ENCODE measurements at places on chromosomes 4 and X. TPM values are rescaled to one million over a fixed set of nuclear protein-coding genes. Genes with fewer than 3 reads are reported as not detected.
A peak's percentile ranks its signal among the peaks of the same experiment; 100 is the strongest.

- H3K4me3 ChIP-seq = no peak overlapping the region
- no peak overlapping the region for H3K27ac ChIP-seq
- no peaks in the 10 kb centered on the region for H3K36me3 ChIP-seq
- DNase-seq = no peak
Observed at GRCh38 chr4:38360201-38360600, 303.8 kb upstream of the KLF3 start.

TXK gene
- total RNA-seq = 1.6 TPM

DNA sequence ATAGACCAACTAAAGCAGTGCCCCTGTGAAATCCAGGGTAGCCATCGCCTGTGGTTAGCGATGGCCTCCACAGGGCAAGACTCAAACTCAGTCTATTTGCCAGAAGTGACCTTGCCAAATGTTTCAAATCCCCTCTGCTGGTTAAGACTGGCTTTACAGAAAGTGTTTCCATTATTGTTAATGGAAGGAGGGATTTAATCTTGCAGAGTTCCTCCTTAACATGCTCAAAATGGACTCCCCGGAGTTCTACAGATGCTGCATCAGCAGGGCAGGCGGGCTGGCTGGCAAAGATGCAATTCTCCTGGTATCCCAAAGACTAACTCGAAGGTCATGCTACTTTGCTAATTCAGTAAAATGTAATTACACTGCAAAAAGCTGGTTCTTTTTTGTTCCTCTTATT is 313.0 kb upstream of the SLC7A11 start:
- no peaks in the 10 kb centered on the region for H3K4me1 ChIP-seq
- no peaks in the 10 kb centered on the region for H3K36me3 ChIP-seq
- no peak overlapping the region for H3K27ac ChIP-seq
- no peak for DNase-seq

- H3K4me3 ChIP-seq = no peak overlapping the region
- no peak overlapping the region for H3K27ac ChIP-seq
- H3K27me3 ChIP-seq = peaks cover 26% of the 10 kb centered on the region
- no peaks in the 10 kb centered on the region for H3K4me1 ChIP-seq
- DNase-seq = no peak
Observed at GRCh38 chrX:114905251-114905650, 112.2 kb downstream of the IL13RA2 start.

DNA sequence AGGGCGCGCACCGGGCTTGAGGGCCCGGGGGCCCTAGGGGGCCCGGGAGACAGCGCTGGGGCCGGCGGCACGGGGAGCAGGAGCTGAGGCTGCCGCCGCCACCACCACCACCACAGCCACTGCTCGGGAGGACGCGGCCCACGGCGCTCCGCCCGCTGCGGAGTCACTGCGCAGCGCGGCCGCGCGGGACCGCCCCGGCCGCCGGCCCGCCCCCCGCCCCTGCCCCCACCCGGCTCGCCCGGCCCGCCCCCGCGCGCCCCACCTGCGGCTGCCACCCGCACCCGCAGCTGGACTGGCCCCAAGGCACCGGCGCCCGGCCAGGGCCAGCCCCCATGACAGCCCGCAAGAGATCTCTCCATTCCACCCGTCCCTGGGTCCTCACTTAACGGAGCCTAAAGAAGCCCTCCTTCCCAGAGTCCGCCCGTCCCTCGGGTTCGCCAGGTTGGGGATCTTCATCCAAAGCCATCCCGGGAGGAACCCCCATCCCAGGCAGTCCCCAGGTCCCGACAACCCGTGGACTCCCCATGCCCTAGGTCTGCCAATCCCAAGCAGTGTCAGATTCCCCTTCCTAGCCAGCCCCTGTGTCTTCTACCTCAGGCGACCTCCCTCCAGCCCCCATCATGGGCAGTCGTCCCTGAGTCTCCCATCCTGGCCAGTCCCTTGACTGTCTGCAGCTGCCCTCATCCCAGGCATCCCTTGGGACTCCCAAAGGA is 40.0 kb upstream of the IQSEC2 start:
- H3K27ac ChIP-seq = no peak overlapping the region
- DNase-seq = no peak
- H3K4me1 ChIP-seq = no peaks in the 10 kb centered on the region
- peak overlapping the region; percentile 54 for H3K4me3 ChIP-seq

GPC4 gene
- 4.5 TPM for total RNA-seq

PPEF2 gene
- total RNA-seq = 0.15 TPM

NAP1L3 gene
- total RNA-seq = 1.8 TPM

ESX1 gene
- total RNA-seq = not detected

- H3K4me1 ChIP-seq = peaks cover 3% of the 10 kb centered on the region
- no peak overlapping the region for H3K4me3 ChIP-seq
- peak overlapping the region; percentile 74 for H3K27ac ChIP-seq
- H3K27me3 ChIP-seq = no peaks in the 10 kb centered on the region
- no peaks in the 10 kb centered on the region for H3K36me3 ChIP-seq
Observed at GRCh38 chr4:143381189-143382118, 44.8 kb downstream of the GAB1 start.

DNA sequence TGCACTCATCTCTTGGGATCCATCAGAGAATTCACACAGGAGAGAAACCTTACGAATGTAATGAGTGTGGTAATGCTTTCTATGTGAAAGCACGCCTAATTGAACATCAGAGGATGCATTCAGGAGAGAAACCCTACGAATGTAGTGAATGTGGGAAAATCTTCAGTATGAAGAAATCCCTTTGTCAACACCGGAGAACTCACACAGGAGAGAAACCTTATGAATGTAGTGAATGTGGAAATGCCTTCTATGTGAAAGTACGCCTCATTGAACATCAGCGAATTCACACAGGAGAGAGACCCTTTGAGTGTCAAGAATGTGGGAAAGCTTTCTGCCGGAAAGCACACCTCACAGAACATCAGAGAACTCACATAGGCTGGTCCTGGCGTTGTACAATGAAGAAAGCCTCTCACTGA is 42.8 kb downstream of the ZNF157 start:
- no peaks in the 10 kb centered on the region for H3K4me1 ChIP-seq
- no peak overlapping the region for H3K4me3 ChIP-seq
- no peaks in the 10 kb centered on the region for H3K27me3 ChIP-seq
- H3K27ac ChIP-seq = no peak overlapping the region
- H3K36me3 ChIP-seq = no peaks in the 10 kb centered on the region
- no peak for DNase-seq

DNA sequence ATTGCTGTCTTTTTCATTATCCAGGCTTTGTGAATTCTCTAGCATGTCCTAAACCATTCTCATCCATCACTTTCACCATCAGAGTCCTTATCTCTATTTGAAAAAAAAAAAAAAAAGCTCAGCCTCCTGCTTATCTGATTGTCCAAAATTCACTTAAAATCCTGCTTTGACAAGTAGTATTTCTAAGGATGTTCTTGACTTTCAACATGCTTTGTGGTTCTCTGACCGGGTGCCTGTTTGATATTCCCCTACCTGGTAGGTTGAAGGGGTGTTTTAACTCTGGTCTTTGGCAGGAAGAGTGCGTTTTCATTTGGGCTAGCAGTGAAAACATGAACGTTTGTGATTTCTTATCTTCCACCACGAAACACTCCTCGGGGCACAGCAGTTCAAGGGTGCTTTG is 17.3 kb upstream of the BBS12 start:
- no peak overlapping the region for H3K4me3 ChIP-seq
- DNase-seq = no peak
- no peak overlapping the region for H3K27ac ChIP-seq

GRCh38 chrX:47499293-47499692 is 16.3 kb upstream of the ZNF41 start:
- H3K27ac ChIP-seq = no peak overlapping the region
- no peaks in the 10 kb centered on the region for H3K36me3 ChIP-seq
- H3K27me3 ChIP-seq = no peaks in the 10 kb centered on the region
- no peak for DNase-seq
- no peaks in the 10 kb centered on the region for H3K4me1 ChIP-seq

- H3K36me3 ChIP-seq = no peaks in the 10 kb centered on the region
- no peaks in the 10 kb centered on the region for H3K27me3 ChIP-seq
- H3K4me1 ChIP-seq = no peaks in the 10 kb centered on the region
- no peak for DNase-seq
Observed at GRCh38 chr4:176274441-176274840, 5.4 kb upstream of the ASB5 start.

- no peak overlapping the region for H3K27ac ChIP-seq
- no peaks in the 10 kb centered on the region for H3K27me3 ChIP-seq
- no peak for DNase-seq
Observed at GRCh38 chr4:80423553-80424224, 88.2 kb downstream of the CFAP299 start.

DNA sequence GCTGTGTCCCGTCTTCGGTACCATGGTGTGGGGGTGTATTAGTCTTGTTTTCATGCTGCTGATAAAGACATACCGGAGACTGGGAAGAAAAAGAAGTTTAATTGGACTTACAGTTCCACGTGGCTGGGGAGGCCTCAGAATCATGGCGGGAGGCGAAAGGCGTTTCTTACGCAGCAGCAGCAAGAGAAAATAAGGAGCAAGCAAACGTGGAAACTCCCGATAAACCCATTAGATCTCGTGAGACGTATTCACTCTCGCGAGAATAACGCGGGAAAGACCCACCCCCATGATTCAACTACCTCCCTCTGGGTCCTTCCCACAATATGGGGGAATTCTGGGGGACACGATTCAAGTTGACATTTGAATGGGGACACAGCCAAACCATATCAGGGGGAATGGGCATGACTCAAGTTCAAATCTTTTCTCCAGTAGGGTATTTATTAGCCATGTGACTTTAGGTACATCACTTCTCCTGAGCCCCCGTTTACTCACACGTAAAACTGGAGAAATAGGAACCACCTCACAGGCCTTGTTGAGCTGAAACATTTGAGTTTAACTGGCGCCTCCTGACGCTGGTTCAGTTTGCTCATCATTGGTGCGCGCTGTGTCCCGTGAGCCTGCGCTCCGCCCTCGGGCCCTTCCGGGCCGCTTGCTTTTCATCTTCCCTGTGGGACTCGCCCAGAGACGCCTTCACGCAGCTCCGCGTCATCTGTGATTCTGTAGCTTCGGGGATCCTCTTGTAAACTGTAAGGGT is 35.5 kb upstream of the FAT1 start:
- H3K27me3 ChIP-seq = no peaks in the 10 kb centered on the region
- no peak overlapping the region for H3K4me3 ChIP-seq
- H3K4me1 ChIP-seq = no peaks in the 10 kb centered on the region

DNA sequence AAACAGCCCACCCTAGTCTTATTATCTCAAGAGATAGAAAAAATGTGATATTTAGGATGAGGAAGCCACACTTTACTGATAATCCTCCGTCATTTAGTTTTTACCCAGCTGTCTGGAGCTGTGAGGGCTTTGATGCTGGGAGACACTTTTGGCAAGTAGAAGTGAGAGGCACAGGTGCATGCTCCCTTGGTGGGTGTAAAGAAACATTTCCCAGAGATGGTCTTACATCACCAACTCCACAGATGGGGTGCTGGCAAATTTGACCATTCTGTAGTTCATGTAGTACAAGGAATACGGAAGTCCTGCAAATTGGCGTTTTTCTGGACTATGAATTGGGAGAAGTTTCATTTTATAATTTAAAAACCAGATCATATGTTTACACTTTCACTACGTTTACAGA is 28.5 kb downstream of the TRIM61 start:
- H3K4me3 ChIP-seq = no peak overlapping the region
- no peaks in the 10 kb centered on the region for H3K27me3 ChIP-seq
- no peaks in the 10 kb centered on the region for H3K4me1 ChIP-seq
- no peak for DNase-seq

FHIP1A gene
- 22.3 TPM for total RNA-seq

DNA sequence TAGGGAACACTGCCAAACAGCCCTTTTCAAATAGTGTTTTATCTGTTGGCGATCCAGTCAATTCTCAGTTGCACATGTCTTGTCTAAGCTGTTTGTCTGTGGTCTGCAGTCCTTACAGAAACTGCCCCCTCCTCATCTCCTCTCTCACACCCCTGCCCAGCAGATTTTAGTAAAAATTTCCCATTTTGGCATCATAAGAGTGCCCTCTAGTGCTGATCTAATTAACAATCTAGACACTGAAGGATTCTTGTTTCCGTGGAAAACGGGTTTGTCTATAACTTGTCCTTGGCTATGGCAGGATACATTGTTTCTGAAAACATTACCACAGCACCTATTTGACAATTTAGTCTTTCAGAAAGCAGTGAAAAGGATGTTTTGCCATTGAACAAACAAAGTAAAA is 227.2 kb upstream of the MBNL3 start:
- H3K4me1 ChIP-seq = no peaks in the 10 kb centered on the region
- DNase-seq = no peak
- H3K36me3 ChIP-seq = no peaks in the 10 kb centered on the region
- H3K4me3 ChIP-seq = no peak overlapping the region

TAF7L gene
- total RNA-seq = not detected

DNA sequence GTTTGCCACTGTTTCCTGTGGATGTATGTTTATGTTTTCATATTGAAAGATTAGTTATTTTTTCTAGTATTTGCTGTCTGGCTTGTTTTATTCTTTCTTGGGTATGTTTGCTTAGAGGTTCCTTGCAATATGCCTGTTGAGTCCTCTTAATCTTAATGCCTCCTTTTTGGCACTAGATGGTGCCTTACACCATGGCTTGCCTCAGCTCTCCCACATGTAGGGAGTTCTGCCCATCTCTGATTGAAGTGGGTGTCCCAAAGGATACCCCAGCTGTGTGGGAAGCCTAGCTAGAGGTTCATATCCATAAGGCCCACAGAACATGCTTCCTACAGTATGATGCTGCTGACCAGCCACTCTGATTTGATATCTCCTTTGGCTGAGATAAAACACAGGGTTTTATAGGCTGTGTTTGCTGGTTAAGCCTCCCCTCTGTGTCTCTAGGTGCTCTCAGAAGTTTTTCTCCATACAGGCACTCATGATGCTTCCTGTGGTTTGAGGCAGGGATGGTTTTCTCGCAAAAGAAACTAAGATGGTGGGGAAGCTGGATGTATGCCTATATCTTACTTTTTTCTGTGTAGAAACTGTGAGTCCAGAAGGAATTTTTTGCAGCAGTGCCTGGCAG is 162.4 kb downstream of the ASB9 start:
- no peak overlapping the region for H3K27ac ChIP-seq
- no peak for DNase-seq
- H3K36me3 ChIP-seq = no peaks in the 10 kb centered on the region
- H3K27me3 ChIP-seq = no peaks in the 10 kb centered on the region
- no peak overlapping the region for H3K4me3 ChIP-seq

- no peaks in the 10 kb centered on the region for H3K4me1 ChIP-seq
- no peak overlapping the region for H3K4me3 ChIP-seq
- H3K36me3 ChIP-seq = no peaks in the 10 kb centered on the region
- no peak for DNase-seq
- H3K27me3 ChIP-seq = peaks cover 26% of the 10 kb centered on the region
Observed at GRCh38 chrX:103878466-103879122, 46.5 kb upstream of the RAB9B start.

MAGEE2 gene
- total RNA-seq = not detected

CLDN2 gene
- total RNA-seq = not detected

- peak overlapping the region; percentile 96 for H3K4me3 ChIP-seq
- peaks cover 8% of the 10 kb centered on the region for H3K4me1 ChIP-seq
- peak overlapping the region; percentile 97 for H3K27ac ChIP-seq
- H3K36me3 ChIP-seq = no peaks in the 10 kb centered on the region
- H3K27me3 ChIP-seq = no peaks in the 10 kb centered on the region
Observed at GRCh38 chr4:10115271-10115796, 1.3 kb downstream of the WDR1 start.

DNA sequence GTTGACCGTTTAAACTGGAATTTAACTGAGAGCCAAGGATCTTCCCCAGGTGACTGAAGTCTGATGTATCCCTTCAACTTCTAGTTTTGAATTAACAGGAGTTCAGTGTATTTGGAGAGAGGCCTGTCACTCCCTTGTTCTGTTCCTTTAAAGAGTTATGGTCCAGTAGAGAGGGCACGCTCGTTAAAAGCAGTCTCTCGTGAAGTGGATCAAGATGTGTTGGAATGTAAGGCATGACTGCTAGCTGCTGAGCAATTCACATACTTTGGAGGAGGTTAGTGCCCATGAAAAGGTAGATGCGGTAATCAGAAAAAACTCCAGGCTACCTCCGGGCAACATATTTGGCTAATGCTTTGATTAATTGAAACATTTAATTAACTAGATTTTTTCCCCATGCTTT is 65.7 kb downstream of the SHROOM2 start:
- no peak overlapping the region for H3K4me3 ChIP-seq
- no peaks in the 10 kb centered on the region for H3K27me3 ChIP-seq
- H3K27ac ChIP-seq = no peak overlapping the region
- H3K4me1 ChIP-seq = no peaks in the 10 kb centered on the region

Data from breast epithelium (tissue), 4 donors.